IgD-negative memory B cell (primary cell): ENCODE measurements at places on chromosomes 3 and 15. TPM values are rescaled to one million over a fixed set of nuclear protein-coding genes. Genes with fewer than 3 reads are reported as not detected.

The C3orf49 gene
- polyA plus RNA-seq = not detected

The TRIM42 gene
- not detected for polyA plus RNA-seq

The PLCL2 gene
- polyA plus RNA-seq = 43.4 TPM

The LRRIQ4 gene
- polyA plus RNA-seq = not detected

The SLC22A13 gene
- polyA plus RNA-seq = not detected

The BTD gene
- polyA plus RNA-seq = 13.0 TPM

The MORC1 gene
- polyA plus RNA-seq = not detected

The ADPRH gene
- polyA plus RNA-seq = 29.2 TPM

The CFAP161 gene
- polyA plus RNA-seq = not detected

The HESX1 gene
- 1.1 TPM for polyA plus RNA-seq

The ENTPD3 gene
- polyA plus RNA-seq = 0.21 TPM

The CPN2 gene
- polyA plus RNA-seq = not detected

The SV2B gene
- polyA plus RNA-seq = 0.01 TPM

The SH2D7 gene
- not detected for polyA plus RNA-seq

The PLCH1 gene
- not detected for polyA plus RNA-seq

The CHDH gene
- 0.45 TPM for polyA plus RNA-seq

The LRRN1 gene
- 2.6 TPM for polyA plus RNA-seq

The STX19 gene
- 0.26 TPM for polyA plus RNA-seq

The CCDC33 gene
- polyA plus RNA-seq = not detected

The MYL3 gene
- polyA plus RNA-seq = not detected

The GOLGA8G gene
- not detected for polyA plus RNA-seq

The LMAN1L gene
- polyA plus RNA-seq = not detected

The TRPM1 gene
- not detected for polyA plus RNA-seq

The THOC7 gene
- polyA plus RNA-seq = 67.4 TPM

The AGBL1 gene
- not detected for polyA plus RNA-seq

The SLC28A1 gene
- polyA plus RNA-seq = not detected

The ACVR2B gene
- not detected for polyA plus RNA-seq

The B3GNT5 gene
- not detected for polyA plus RNA-seq

The MEX3B gene
- not detected for polyA plus RNA-seq

The UBAP1L gene
- polyA plus RNA-seq = 0.26 TPM

The QARS1 gene
- polyA plus RNA-seq = 117 TPM

The EXD1 gene
- polyA plus RNA-seq = not detected

The ATP8B4 gene
- not detected for polyA plus RNA-seq

The NPAP1 gene
- polyA plus RNA-seq = not detected

The GALNT15 gene
- not detected for polyA plus RNA-seq

The ARID3B gene
- 14.4 TPM for polyA plus RNA-seq

The SEMA3F gene
- not detected for polyA plus RNA-seq

The IMPDH2 gene
- polyA plus RNA-seq = 96.7 TPM

The ADCY5 gene
- not detected for polyA plus RNA-seq

The ROPN1 gene
- polyA plus RNA-seq = not detected

The CHD2 gene
- polyA plus RNA-seq = 131 TPM

The BCHE gene
- polyA plus RNA-seq = not detected

The ECE2 gene
- not detected for polyA plus RNA-seq

The CISH gene
- 3.1 TPM for polyA plus RNA-seq

The GPR87 gene
- not detected for polyA plus RNA-seq

The DLEC1 gene
- 0.28 TPM for polyA plus RNA-seq

The RAD18 gene
- polyA plus RNA-seq = 15.6 TPM

The SLC9A9 gene
- polyA plus RNA-seq = 9.1 TPM

The NLGN1 gene
- polyA plus RNA-seq = not detected

The ABCC5 gene
- 5.6 TPM for polyA plus RNA-seq

The LRRC31 gene
- polyA plus RNA-seq = not detected

The TMIE gene
- polyA plus RNA-seq = not detected
